ENCODE measurements at places on chromosomes 2 and 18.

DNA sequence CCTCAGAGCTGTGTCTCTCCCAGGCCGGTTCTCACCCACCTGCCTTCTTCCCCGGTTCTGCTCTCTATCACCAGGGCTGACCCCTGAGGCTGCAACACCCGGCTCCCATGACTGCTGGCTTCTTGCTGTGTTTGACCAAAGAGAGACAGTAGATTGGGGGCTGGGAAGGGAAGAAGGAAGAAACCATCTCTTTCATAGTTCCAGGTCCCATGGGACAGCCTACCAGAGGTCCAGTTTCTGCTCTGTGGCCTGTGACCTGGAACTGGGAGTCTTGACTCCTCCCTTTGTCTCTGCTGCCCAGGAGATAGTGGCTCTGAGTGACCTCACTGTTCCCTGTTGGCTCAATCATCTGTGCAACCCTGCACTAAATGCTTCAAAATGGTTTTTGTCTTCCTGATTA is 38.1 kb downstream of the ALPK2 start:
- no peak for DNase-seq

- peak; percentile 27 for DNase-seq
Observed at GRCh38 chr2:59425247-59425646, 1128.2 kb downstream of the BCL11A start.

GRCh38 chr2:8489751-8490150 is 192.1 kb upstream of the ID2 start:
- no peak for DNase-seq

DNA sequence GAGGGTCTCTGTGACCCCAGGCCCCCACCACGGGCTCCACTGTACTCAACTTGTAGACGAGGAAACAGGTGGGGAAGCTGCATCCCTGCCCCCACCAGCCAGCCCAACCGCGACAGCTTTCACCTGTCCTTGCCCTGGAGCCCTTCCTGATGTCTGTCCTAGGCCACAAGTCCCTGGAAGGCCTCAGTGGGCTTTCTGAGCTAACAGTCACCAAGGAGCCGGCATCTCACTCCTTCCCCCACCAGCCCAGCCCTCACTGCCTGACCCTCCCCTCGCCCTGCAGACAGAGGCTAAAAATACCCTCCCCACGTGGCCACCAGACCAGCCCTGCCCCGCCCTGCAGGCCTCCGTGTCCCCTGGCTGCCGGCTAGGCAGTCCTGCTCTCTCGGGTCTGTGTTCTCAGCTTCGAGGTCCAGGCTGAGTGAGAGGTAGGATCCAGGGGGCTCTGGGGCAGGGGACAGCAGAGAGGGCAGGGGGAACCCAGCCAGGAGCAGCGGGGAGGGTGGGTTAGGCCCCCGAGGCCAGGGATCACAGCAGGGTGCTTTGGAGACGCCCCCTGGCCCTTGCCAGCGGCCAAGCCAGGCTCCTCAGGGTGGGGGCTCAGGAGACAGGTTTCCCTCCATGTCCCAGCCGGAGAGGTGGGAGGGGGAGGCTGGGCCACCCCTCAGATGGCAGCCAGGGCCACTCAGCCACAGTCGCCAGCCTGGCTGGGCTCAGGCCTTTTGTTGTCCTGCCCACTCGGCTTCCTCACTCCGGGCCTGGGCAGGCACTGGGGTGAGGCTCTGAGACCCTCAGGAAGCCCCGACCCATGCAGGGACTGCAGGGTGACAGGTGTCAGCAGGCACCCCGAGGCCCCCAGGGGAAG is at the start of gene KLHL30:
TSS of gene KLHL30 (plus strand) at position 338 of the 865 bp plus-strand sequence. CDS start 2,087 bp downstream, outside the sequence.
- no peak for DNase-seq

DNA sequence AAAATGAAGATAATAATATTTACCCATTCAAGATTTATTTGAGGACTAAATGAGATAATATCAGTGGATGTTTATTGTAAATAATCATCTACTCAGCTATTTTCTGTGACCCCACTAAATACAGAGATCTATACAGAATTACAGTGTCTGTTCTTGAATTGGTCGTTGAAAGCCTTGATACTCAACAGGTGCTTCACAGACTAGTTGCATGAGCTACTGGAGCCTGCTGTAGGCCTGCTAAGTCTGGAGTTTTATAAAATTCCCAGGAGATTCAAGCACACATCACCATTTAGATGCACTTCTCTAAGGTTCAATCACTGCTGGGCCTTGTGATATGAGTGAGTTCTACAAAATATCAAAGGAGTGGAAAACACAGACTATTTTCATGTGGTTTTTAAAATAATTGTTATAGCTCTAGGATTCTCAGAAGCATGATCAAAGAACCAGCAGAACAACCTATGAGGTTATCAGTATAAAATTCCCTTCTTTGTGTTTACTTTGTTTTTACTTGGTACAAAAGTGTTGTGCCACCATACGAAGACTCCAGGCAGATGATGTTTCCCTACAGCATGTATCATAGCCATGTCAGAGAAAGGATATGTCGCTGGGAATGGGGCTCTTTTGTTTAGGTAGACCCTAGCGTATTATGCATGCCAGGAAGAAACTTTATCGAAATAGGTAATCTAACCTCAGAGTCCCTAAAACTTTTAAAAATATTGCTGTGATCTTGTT is 7.1 kb downstream of the SULT1C4 start:
- DNase-seq, result no peak

DNA sequence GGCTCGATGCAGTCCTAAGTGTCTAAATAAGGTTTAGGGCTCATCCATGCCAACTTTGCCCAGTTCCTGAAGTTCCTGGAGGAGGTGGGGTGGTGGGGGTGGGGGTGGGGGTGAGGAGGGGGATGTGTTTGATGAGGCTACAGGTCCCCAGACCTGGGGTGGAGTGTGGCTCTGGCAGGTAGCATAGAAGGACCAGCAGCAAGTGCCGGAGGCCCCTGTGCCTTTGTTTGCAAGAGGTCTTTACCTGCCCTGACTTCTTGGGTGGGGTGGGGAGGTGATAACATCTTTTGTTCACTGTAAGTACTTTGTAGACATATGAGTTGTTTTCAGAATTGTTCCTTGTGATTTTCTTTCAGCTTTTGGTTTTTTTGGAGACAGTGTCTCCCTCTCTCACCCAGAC is 10.0 kb downstream of the SH3BP4 start:
- DNase-seq, result no peak

GRCh38 chr2:216799873-216800431 is 59.9 kb downstream of the TNP1 start:
- DNase-seq, result no peak

- DNase-seq, result no peak
Observed at GRCh38 chr18:49399003-49399402, 61.4 kb downstream of the DYM start.

DNA sequence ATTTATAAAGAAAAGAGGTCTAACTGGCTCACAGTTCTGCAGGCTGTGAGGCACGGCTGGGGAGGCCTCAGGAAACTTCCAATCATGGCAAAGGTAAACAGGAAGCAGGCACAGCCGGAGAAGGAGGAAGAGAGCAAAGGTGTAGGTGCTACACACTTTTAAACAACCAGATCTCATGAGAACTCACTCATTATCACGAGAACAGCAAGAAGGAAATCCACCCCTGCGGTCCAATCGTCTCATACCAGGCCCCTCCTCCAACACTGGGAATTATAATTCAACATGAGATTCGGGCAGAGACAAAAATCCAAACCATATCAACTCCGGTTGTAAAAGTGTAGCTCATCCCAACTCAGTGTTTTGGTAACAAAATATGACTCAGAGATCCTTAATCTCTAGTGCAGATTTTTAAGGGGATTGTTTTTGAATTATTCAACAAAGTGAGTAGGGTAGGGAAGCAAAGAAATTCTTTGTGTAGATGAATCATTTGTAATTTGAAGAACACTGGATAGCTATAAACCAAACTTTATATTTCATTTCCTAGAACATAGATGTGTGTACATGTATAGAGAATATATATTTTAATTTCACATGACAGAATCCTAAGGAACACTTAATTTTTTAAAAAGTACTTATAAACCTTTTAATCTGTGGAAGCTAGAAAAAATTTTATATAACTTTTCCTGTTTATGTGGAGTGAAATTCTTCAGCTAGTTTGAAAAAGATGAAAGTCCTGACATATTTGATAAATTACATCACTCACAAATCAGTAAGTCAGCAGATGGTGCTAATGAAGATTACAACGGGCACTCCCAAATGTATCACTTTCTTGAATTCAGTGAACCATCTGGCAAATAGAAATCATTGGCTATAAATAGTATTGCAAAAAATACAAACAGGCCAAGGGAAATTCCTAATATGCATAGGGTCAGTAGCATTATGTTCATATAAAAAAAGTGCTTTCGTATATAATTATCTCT is 130.1 kb downstream of the OLA1 start:
- DNase-seq, result no peak

- no peak for DNase-seq
Observed at GRCh38 chr18:28522236-28522635, 345.3 kb upstream of the CDH2 start.

DNA sequence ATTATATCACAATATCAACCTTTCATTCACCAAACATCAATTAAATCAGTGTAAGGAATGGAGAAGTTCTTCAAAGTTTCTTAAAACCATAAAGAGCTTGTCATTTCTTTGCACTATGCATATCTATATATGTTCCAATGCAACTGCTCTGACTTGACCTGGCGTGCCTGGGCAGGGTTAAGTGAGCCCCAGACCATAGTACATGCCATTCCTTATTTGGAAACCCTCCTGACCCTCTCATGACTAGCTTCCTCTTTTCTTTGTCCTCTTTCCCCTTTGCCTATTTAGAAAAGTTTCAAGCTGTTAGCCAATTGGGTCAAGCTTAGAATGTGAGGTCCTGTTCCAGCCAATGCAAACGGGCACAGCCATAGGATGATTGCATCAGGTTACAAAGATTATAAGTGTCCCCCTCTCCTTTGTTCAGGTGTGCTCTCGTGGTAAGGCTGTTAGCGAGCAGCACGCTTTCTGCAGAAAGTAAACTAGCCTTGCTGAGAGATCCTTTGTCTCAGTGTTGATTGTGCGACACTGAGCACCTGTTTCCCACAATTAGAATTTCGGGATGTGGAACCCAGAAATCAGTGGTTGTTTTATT is 78.2 kb upstream of the UXS1 start:
- no peak for DNase-seq

GRCh38 chr2:179991344-179991743 is 15.8 kb downstream of the CWC22 start:
- DNase-seq, result no peak

GRCh38 chr2:178674122-178674521 is 133.1 kb downstream of the TTN start:
- no peak for DNase-seq

DNA sequence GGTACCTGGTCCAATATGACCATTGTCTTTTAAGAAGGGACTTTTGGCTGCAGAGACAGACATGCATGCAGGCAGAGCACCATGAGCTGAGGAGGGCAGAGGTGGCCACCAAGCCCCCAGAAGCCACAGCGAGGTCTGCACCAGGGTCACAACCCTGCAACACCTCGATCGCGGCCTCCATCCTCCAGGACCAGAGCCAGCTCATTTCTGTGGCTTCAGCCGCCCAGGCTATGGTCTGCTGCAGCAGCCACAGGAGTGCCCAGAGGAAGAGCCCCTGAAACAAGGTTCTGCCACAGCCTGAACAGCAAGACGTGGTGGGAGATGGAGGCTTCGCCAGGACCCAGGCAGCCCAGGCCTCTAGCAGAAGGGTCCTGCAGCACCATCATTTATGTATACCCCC is 53.9 kb downstream of the ANKMY1 start:
- no peak for DNase-seq

DNA sequence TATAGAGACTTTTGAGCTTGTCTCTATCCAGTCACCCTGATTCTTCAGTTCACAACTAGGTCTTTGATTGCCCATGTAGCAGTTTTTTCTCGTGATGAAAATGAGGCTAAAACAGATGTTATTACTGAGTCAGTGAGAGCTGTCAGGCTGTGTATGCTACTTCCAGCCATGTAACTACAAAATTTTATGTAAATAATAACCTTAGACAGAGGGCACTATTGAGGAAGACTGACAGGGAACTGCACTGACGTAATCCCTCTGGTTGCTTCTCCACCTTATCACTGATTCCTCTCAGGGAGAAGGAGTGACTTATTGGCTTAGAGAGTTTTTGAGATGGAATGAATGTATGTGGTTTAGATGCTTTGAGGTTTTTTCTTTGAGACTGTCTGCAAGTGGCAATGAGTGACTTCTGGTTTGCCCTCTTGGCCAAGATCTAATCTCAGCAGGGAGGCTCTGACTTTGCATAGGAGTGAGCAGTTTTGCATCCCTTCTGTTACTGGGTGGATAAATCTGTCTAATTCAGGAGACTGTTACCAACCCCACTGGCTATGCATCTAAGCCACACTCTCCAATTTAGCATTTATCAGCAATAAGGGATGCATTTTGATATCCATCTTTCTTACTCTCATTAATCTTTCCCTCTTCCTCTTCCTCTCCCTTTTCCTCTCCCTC is 555.2 kb upstream of the FANCL start:
- DNase-seq, result no peak

- DNase-seq, result no peak
Observed at GRCh38 chr2:20551260-20551944, 99.5 kb downstream of the HS1BP3 start.

- DNase-seq, result no peak
Observed at GRCh38 chr2:154686162-154686561, 12.3 kb upstream of the KCNJ3 start.

DNA sequence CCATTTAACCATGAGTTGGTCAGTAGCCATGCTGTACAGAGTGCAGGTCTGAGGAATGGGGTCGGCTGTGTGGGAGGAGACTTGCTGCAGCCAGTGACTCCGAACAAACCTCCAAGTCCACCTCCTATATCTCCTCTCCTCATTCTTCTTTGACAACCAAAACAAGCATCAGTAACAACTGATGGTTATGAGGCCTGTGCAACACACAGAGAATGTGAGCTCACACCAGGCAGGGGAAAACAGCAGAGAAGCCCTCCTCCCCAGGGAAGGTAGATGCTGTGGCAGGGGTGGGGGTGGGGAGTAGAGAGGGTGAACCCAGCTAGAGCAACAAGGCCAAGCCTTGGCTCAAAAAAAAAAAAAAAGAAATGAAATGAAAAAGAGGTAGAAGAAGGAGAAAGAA is 12.3 kb upstream of the CNGA3 start:
- no peak for DNase-seq

DNA sequence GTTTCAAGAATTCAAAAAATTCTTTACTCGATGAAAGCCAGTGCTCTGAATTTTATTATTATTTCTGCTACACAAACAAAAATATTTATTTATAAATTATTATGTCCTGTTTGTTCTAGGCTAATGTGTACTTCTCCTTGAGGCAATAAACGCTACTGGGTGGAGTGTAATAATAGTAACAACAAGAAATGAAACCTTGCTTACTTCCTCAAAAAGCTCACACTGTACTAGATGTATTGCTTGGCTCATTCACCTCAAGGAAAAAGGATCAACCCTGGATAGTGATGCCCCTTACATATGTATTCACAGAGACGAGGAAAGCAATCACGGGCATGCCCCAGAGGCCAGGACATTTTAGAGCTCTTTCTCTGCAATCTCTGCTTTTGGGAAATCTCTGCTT is 685.6 kb upstream of the NXPH2 start:
- DNase-seq, result no peak
